Stromal cell of bone marrow (primary cell): ENCODE measurements at places on chromosomes 11 and 22.

- DNase-seq = no peak
These were observed 140.5 kb downstream of the COMMD9 start for GRCh38 chr11:36148701-36149100.

DNA sequence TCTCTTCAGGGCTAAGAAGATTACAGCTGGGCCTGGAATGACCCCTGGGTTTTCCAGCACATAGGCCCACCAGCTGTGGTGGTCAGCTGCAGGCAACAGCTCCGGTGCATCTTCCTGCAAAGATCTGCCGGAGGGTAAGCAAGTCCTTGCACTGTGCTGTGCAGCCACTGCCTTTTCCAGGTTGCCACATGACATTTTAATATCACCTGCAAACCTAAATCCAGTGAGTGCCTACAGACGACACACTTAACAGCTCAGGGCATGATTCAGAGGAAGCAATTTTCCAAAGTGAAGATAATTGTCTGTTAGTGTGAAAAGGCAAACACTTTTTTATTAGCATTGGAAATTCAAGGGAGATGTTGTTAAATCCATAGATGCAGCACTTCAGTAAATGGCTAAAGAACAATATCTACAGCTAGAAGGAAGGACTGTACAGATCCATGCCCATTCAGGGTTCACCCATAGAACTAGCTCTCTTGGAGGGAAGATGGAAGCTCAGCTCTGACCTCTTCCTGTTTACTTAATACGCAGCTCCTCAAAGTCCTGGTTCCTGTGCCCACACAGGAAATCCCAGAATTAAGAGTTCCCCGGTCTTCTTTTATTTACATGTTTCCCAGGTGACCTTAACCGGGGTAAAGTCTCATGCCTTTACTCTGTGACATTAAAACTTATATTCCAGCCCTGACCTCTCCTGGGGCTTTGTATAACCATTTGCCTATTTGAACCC lies 13.3 kb upstream of the NRIP3 start:
- no peak for DNase-seq

- DNase-seq = no peak
These were observed 164.6 kb downstream of the ETS1 start for GRCh38 chr11:128422576-128423370.

DNA sequence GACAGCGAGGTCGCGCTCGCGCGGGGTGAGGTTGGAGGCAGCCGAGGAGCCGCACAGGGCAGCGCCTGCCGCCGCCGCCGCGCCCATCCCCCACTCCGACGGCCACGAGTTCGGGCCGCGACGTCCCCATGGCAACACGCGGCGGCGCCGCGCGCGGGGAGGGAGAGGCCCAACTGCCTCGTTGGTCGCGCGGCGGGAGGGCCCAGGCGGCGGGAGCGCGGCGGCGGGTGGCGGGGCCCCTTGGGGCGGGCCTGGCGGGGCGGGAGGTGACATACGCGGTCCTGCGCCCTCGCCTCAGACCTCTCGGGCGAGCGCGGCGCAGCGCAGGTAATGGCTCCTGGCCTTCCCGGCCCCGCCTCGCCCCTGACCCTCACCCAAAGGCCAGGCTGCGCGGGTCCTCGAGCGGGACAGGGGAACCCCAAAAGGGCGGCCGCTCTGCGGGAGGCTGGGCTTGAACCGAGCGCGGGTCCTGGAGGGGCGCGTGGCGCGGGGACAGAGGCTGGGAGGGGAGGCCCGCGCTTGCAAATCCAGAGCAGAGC lies at the start of gene DEUP1:
Gene DEUP1, plus strand, starts transcription at position 297 of the 539 bp plus-strand sequence. CDS start 1,518 bp downstream, outside the sequence.
- DNase-seq = no peak

DNA sequence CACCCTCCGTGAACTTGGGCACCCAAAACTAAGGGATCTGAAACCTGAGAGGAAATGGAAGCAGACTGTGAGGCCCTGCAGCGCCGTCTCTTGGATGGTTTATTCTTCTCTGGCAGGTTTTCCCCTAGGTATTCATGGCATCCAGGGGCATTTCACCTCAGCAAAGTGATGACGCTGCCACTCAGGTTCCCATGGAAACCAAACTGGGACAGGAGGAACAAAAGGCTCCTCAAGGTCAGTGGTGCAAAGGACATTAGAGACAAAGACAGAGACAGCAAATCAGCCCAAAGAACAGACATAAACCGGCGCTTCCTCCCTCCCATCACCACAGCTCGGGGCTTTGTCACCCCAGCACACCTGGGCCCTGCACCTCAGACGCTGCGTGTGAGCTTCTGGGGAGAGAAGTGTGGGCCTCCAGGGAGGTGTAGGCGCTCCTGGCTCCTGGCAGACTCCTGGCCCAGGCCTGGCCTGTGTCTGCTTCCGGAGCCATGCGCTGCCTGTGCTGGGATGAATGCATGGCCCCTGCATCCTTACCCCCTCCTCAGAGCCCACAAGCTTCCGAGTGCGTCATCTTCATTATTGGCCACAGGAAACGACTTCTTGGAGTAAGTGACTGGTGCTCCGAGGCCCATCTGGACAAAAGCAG lies 5.9 kb downstream of the TP53AIP1 start:
- no peak for DNase-seq

- DNase-seq = peak; percentile 66
These were observed 154.6 kb downstream of the MAML2 start for GRCh38 chr11:96188243-96189006.

GRCh38 chr11:43834286-43834685 lies 46.3 kb upstream of the ALKBH3 start:
- no peak for DNase-seq

- no peak for DNase-seq
These were observed 43.6 kb downstream of the ABTB2 start for GRCh38 chr11:34314176-34314575.

DNA sequence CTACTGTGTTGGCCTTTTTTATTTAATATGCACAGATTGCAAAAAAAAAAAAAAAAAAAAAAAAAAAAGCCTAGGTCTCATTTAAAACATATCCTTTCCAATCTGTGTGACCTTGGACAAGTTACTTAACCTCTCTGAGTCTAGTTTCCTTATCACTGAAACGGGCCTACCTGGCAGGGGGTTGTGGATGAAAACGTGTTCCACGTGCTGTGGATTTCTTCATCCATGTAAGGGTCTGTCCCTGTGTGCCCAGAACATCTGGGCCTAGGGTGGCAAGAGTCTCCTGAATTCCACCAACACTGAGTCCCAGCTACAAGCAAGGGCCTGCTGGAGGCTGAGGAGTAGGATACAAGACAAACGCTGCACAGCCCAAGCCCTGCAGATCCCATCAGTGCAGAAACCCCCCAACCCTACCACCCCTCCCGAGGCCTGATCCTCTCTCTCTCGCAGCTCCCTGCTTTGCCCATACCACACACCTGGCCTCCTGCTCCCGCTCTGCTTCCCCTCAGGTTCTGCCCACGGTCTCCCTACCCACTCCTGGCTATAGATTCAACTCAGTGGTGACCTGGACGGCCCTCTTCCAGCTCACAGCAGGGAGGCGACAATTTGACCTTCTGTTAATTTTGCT lies 4.7 kb upstream of the GNAZ start:
- DNase-seq = no peak

DNA sequence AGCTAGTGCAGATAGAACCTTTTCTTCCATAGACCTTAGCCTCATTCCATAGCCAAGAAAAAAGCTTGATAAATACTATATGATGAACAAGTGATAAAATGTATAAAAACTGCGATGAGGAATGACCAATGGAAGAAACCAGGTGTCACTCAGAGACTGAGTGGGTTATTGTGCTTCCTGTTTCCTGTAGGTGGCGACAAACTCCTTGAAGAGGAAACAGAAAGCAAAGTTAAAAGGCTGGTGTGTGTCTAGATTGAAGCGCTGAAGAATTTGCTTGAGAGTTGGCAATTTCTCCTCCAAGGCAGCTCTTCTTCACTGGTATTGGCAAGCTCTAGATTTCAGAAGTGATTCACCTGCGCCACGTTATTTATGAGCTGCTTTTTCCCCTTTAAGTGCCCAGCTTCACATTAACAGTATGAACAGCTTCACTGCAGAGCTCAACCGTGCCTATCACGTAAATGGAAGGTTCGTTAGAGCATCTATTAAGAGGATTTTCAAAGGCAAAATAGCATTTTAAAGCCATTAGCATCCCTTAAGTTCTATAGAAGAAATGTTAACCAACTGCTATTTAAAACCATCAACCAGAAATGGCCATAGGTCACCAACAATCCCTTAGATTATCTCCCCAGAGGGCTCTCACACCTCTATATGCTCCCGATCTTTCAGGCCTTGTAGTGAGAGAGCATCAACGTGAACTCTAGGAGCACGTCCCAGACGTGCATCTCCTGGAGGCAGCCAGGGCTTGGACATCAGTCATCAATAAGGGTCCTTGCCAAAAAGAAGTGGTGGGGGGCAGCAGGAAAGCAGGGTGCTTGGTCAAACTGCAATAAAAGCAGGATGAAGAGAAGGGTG lies 179.4 kb downstream of the CADM1 start:
- DNase-seq = peak; percentile 40

DNA sequence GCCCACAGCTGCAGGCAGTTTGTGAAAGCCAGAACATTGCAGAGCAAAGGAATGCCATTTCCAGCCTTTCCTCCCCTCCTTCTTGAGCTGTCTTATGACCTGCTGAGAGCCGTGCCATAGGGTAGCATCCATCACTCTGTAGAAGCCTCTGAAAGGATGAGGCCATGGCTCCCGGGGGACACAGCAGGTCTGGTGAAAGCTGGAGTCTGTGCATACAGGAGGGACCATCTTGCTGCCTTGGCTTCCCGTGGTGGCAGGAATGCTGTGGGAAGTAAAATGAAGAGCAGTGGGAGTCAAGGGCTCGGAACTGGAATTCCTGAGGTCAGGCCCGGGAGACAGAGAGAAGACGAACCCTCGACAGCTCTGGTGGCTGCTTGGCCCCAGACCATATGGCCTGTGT lies 30.9 kb downstream of the ANO1 start:
- DNase-seq = no peak

DNA sequence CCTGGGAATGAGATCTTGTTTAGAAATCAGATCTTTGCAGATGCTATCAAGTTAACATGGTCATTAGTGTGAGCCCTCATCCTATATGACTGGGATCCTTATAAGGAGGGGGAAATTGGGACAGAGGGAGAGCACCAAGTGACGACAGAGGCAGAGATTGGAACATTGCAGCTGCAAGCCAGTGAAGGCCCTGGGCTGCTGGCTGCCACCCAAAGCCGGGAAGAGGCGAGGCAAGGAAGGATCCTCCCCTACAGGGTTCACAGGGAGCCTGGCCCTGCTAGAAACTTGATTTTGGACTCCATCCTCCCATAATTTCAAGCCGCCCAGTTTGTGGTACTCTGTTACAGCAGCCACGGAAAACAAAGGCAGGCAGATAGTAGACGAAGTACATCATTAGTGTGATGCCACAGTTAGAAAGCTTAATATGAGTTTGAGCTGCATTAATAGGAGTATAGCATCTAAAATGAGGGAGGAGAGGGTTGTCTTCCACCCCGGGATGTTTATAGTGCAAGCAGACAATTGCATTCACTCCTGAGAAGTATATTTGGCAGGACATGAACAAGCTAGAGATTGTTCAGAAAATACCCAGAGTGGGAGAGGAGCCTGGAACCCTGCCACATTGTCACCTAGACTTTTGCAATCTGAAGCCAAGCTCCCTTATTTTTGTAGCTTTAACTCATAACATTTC lies 56.8 kb upstream of the CLMP start:
- no peak for DNase-seq

DNA sequence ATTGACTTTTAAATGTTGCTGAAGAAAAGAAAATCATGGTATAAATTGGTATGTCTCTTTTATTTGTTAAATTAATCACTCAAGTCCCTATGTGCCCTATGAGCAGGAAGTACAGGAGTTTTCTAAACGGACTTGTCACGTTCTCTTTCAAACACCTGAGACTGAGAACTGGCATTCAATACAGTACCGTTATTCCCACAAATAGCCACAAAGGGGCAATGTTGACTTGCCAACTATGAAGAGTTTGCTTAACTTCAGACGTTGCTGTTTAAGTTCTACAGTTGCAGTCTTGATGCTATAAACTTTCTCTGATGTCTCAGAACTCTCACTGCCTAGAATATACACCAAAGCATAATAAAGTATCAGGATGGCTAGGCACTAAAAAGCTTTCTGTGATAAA lies 7.6 kb downstream of the OR56A1 start:
- peak; percentile 22 for DNase-seq

DNA sequence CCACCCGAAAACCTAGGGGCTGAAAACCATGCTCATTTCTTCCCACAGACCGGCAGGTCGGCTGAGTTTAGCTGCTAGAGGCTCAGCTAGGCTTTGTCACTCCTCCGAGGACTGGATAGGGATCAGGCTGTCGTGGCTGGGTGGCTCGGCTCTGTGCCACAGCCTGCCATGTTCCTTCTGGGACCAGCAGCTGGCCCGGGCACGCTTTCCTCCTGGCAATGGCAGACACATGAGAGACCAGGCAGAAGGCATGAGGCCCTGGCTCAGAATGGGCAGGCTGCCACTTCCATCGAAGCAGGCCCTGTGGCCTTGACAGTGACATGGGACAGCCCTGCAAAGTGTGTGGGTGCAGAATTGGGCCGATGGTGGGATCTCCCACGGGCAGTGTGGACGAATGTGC lies 20.9 kb downstream of the PARVG start:
- no peak for DNase-seq

DNA sequence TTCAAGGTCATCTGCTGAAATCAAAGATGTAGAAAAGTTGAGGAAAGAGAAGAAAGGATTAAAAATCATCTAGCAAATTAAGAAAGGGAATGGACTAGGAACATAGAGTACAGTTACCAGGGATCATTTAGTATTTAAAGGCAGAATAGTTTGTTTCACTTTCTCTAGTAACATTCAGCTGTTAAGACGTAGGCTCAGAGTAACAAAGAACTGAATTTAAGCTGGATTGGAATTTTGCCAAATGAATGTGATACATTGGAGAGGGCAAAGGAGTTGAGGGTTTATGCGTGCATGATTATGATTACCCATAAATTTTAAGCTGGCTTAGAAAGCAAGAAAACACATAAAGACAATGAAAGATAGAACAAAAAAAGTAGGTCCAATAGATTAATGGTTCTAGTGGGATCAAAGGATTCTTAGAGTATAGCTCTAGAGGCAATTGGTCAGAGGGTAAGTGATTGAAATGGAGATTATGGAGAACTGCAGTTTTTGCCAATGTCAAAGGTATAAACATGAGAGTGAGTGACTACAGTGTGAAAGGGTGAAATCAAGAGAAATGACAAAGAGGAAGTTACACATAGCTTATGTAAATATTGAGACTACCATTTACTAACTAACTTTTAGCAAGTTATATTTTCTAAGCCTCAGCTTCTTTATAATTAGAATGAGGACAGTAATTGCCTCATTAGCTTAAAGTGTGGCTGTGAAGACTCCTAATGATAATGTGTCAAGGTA lies 190.0 kb downstream of the GRIA4 start:
- no peak for DNase-seq

GRCh38 chr11:118305726-118306125 lies 1.2 kb downstream of the CD3E start:
- no peak for DNase-seq

GRCh38 chr11:128716661-128717210 lies 22.9 kb downstream of the FLI1 start:
- DNase-seq = peak; percentile 33

GRCh38 chr11:129354691-129355090 lies 21.0 kb upstream of the BARX2 start:
- no peak for DNase-seq

GRCh38 chr11:12099132-12099873 lies 11.1 kb upstream of the MICAL2 start:
- DNase-seq = no peak

- DNase-seq = no peak
These were observed 3.8 kb downstream of the SCN4B start for GRCh38 chr11:118148856-118149255.
